ENCODE measurements at places on chromosomes 6 and 20.

GRCh38 chr6:33177552-33178446 lies 14.5 kb downstream of the COL11A2 start:
- no peak for DNase-seq

DNA sequence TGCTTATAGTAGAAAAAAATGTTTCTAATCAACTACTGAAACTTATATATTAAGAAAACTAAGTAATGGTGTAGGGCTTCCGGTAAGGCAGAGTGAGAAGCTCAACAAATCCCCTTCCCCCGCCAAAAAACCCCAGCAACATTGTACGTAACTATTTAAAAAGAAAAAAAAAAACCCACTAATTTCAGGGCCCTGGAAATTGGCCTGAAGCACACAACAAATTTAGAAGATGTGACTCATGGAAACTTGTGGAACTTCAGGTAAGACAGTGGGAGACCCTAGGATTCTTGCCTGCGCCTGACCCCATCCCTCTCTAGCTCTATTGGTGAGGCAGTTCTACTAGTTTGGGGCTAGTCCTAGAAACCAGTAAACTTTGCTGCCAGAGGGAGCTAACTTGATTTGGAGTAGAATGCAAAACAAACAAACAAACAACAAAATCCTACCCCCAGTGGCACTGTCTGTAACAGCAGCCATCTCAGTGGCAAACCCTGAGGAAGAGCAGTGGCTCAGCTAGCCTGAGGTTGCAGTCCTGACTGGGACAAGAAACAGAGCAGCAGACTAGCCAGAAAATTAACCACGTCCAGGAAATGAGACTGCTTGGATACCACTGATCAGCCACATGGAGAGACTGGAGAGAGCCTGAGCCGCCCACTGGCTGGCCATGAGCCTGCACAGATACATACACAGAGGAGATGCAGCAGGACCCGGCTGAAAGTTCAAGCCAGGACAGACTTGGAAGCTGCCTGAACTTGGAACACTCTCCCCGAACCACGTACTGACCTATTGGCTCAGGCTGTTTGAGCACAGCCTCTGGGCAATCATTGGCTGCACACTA lies 135.1 kb downstream of the TBXT start:
- peak; percentile 63 for DNase-seq

GRCh38 chr6:132961122-132961521 lies 146.8 kb downstream of the RPS12 start:
- no peak for DNase-seq

DNA sequence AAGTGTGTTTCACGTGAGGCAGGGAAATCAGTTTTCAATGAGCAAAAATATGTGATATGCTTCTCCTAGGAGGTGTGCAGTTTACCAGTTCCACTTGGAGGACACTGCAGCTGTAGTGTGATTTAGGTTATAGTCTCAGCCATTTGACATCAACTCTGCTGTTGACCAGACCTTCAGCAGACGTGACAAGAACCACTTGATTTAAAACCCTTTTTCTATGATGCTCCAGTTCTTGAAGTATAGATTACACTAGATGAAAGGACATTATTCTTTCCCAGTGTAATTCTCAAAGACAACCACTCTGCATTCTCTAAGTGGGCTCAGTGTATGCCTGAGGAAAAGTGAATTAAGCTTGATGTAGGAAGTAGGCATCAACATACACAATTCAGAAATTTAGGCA lies 480.8 kb downstream of the TBC1D32 start:
- no peak for DNase-seq

- DNase-seq, result no peak
These were observed 4.2 kb downstream of the PCK1 start for GRCh38 chr20:57564951-57565642.

DNA sequence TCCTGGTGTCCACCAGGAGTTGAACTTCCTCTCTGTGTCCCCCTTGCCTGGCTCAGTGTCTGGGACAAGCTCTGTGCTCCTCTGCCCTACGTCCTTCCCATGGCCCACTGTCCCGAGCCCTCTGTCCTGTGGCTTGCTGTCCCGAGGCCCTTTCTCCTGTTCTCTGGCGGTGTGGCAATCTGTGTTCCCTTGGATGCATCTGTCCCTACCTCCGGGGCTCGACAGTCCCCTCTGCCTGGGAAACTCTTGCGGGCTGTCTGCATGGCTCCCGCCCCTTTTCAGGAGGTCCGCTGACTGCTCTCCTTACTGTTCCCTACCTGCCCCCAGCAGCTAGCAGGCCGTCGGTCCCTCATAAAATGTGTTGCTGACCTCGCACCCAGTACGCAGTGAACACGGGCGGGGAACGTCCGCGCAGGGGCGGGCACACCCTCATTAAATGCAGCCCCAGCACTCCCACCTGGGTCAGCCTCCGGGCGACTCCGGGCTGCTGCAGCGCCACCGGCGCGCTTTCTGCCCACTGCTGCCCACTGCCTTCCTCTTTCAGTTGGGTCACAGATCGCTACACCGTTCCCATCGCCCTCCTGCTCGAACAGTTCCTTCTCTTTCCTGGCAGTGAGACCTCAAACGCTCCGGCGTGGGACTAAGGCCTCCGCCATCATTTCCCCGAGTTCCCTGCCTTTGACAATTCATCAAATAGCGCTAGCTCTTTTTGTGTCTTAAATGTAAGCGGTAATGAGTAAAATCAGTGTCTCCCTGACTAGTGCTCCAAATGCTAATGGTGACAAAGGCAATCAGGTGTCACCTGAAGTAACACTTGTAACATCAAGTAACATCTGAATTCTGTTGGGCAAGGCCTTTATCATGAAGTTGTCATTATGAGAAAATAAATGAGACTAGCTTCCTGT lies 60.5 kb downstream of the RSPH3 start:
- DNase-seq, result no peak

GRCh38 chr6:34005901-34006531 lies 139.9 kb downstream of the GRM4 start:
- DNase-seq, result no peak

DNA sequence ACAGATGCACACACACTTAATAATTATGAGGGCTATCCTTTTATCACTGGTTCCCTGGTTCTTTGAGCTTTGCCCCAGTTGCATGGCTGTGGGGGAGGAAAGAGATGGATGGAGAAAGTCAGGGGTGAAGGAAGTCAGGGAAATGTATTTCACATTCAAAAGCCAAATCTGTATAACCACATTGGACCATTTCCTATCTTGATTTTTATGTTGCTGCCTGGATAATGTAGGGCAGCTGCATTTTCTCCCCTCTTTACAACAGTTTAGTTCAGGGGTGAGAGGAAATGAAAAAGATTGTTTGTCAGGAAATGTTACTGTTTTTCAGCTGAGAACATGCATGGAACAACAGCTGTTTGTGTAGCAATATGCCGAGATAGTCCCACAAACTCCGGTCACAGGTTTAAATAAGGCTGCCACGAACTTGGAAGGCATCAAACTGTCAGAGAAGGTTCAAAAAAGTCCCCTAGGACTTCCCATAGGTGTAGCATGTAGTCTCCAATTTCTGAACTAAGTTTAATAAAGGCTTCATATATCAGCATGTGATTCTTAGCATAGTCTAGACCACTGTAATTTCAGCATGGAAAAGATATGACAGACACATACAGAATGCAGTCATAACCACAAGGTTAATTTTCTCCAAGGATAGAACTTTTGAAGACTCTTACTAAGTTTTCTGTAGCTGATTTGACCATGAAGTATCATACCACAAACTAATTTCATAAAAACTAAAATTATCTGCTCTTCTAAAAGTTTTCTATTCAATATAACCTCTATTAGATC lies 82.1 kb upstream of the COL21A1 start:
- DNase-seq, result no peak

- DNase-seq, result no peak
These were observed 109.2 kb downstream of the ARID1B start for GRCh38 chr6:156886409-156886808.

DNA sequence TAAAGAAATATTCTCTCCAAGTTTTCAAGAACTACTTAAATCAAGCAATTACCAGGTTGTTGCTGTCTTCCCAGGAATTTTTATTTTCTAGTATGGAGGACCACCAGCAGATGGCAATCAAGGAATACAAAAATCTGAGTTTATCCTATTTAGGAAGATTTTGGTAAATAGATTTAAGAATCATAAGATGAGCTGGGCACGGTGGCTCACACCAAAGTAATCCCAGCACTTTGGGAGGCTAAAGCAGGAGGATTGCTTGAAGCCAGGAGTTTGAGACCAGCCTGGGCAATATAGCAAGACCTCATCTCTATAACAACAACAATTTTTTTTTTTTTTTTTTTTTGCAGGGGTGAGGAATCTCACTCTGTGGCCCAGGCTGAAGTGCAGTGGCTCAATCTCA lies 19.3 kb upstream of the SEC63 start:
- no peak for DNase-seq

DNA sequence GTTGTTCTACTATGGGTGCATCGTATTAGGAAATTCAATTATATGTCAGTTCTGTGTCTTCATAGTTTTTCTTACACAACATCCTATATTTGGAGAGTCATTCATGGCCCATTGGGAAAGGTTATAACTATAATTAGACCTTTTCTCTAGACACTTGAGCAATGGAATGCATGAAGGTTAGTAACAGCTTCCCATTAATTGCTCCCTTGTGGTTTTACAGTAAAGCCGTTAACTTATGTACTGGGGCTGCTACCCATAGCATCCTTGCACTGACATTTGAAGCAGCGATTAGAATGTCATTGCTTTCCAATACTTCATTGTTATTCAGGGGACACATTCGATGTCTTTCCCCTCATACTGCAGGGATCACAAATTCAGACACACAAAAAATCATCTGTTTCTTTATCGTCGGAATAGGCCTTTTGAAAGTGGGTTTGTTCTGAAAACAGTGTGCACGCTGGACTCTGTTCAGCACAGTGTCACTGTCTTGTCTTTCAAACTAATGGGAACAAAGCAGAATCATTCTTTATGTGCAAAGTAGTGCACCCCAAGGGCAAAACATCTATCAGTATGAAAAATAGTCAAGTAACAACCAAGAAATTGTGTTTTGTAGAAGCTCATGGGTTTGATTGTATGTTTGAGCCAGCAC lies 634.3 kb upstream of the MAP3K7 start:
- DNase-seq, result no peak

GRCh38 chr6:20574355-20574754 lies 40.1 kb downstream of the CDKAL1 start:
- DNase-seq, result no peak

DNA sequence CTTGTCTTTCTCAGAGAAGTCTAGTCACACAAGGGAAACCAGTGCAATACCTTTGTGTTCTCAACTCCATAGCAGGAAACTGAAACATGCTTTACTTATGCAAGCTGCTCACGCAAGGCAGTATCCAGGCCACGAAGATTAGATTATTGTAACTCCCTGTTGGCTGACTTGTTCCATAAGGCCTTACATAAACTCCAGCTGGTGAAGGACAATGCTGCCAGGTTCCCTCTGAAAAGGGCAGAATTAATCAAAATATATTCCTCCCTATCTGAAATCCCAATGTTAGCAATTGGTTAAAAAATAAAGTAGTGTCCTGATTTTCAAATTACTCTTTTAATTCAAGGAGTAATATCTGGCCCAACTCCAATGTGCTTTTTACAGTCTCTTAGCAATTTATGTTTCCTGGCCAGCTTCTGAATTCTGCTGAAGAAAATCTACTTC lies 966.6 kb downstream of the HACE1 start:
- no peak for DNase-seq

DNA sequence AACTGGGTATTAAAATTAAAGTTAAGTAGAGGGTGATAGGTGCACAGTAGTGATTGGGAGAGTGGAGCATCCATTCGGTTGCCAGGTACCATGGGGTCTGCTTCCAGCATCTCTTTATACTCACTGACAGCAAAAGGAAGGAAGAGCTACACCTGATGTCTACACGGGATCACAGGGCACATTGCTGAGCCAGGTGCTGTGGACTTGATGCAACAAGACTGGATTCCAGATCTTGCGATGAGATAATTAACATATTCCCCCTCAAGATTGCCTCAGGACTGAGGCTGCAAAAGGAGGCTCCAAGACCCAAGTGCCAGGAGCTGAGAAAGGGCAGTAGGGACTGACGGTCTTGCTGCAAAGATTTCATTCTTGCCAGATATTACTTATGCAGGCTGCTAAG lies 72.6 kb downstream of the PXDC1 start:
- DNase-seq, result no peak

- DNase-seq, result no peak
These were observed 51.0 kb downstream of the ABHD12 start for GRCh38 chr20:25339608-25340007.

DNA sequence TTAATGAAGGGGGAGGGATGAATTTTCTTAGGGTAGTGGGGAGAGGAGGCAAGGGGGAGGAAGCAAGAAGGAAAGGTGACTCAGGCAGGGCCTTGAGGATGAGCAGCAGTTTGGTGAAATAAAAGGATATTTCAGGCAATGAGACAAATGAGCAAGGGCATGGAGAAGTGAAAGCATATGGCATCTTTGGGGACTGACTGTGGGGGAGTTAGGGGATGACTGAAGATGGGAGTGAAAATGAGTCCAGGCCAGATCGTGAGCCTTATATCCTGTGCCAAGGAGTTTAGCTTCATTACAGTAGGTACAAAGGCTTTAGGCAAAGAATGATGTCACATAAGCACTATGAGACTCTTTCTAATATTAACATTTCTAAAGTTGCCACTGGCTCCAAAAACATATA lies 51.9 kb downstream of the ILRUN start:
- no peak for DNase-seq

DNA sequence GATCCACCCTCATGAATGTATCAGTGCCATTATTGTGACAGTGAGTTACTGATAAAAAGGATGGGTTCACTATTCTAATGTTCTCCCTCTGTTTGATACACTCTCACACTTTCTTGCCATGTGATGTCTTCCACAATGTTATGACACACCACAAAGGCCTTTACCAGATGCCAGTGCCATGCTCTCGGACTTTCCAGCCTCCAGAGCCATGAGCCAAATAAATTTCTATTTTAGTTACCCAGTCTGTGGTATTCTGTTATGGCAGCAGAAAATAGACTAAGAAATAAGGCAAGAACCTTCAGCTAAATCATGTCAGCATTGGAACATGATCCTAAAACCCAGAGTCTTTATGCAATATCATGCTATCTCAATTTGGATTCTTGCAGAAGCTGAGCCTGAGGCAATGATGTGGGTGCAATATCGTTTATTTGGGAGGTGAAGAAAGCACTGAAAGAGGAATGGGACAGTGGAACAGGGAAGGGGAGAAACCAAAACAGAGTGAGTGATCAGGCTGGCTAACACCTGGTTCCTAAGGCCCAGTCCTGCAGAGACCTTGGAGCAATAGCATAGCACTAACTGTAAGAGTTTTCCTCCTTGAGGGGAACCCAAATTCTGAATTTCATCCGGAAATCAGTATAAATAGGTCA lies 130.4 kb upstream of the LRFN2 start:
- DNase-seq, result no peak

DNA sequence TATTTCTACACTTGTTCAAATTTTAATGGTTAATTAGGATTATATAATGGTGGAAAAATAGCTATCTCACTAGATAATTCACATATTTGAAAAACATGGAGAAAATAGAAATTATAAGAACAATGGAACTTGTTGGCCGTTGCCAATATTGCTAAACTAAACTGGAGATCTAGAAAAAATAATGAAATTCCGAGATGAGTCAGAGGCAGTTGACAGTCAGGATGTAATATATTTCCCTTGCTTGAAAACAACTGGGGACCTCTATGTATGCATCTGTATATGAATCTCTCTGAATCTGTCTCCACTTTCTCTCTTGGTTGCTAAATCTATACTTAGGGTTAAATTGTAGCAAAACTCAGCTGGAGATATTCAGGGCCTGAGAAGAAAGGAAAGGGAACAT lies 1108.2 kb upstream of the GJE1 start:
- no peak for DNase-seq
